ENCODE measurements at places on chromosomes 5 and 9. TPM values are rescaled to one million over a fixed set of nuclear protein-coding genes. Genes with fewer than 3 reads are reported as not detected.

PTAR1 gene
- polyA plus RNA-seq, result 5.9 TPM

C5orf63 gene
- polyA plus RNA-seq, result 4.2 TPM

IL4 gene
- not detected for polyA plus RNA-seq

INSYN2B gene
- polyA plus RNA-seq, result not detected

NRG2 gene
- polyA plus RNA-seq, result 0.19 TPM

CTXN3 gene
- polyA plus RNA-seq, result not detected

FOXD4L6 gene
- not detected for polyA plus RNA-seq

SMARCA2 gene
- 36.3 TPM for polyA plus RNA-seq

MLANA gene
- polyA plus RNA-seq, result not detected

PRDM9 gene
- polyA plus RNA-seq, result not detected

QRFP gene
- 0.12 TPM for polyA plus RNA-seq

TMEM171 gene
- 38.1 TPM for polyA plus RNA-seq

KCNN2 gene
- polyA plus RNA-seq, result 0.18 TPM

- no peak for DNase-seq
These were observed 173.2 kb downstream of the GNA14 start for GRCh38 chr9:77474936-77475335.

DNA sequence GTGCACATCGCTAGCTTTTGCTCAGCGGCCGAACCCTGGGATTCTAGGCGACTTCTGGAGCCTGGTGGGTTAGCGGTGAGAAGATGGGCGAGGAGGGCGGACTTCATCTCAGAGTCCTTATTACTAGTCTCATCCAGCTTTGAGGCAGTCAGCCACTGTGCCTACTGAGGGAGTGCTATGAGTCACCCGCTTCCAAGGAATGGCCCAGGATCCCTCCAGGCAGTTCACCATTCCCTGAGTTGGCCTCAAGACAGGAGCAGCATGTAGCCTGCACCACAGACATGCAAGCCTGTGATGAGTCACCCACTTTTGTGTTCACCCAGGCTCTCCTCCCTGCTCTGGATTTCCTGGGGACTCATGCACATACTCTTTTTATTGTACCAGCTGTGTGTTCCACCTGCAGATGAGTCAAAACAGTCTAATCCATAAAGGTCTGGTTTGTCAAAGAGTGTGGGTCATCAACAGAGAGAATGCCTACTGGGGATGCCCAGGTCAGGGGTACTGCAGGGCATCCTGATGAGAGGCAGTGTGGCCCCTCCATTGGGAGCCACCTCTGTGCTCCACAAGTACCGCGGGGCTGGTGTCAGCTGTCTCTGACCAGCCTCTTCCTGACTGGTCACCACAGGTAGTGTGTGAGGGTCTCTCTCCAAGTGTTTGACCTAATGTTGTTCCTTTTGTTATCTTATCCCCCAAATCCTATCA is 20.2 kb downstream of the SLC22A5 start:
- DNase-seq, result no peak

DNA sequence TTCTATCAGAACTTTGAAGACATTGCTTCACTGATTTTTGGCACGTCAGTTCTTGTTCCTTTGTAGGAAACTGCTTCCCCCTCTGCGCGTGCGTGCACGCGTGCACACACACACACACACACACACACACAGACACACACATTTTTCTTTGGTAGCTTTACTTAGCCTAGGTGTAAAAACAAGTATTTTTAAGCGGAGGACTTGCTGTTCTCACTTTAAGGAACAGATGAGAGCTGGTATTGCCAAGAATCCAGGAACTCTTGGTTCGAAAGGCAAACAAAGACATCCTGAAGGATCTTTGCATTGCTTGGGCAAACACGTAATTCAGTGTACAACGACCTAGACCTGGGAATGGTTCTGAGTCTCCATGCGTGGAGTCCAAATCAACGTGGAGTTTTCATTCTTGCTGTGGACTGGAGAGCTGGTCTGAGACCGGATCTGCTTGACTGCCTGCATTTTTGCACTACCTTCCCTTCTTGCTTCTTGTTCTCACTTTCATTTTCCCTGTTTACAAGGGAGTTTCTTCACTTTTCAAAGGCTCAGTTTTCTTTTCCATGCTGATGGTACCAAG is 8.2 kb downstream of the TMEM268 start:
- no peak for DNase-seq

DNA sequence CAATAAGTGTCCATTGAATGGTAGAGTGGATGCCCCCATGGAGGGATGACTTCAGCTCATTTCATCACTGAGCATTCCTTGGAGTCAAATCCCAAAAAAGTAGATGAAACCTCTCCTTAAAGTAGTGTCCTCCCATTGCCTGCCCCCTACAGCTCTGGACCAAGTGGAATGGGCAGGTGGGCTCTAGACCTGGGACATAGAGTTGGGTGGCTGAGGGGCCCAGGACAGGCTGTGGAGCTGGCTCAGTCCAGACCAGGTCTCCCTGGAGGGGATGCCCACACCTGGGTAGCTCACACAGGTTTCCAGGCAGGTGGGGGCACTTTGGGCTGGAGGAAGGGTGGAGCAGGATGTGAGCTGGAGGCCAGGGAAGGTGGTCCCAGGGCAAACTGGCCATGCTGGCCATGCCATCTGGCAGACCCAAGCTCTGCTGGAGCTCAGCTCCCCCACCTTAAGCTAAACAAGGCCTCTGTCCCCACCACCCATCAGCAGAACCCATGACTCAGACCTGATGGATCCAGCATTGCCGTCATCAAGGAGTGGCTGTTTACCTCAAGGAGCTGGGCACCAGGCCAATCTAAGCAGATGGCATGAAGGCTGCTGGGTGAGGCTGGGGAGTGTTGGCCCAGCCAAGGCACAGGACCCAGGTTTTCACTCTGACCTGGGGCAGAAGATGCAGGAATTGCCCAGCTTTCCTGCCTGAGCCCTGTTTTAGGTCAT is 6.2 kb upstream of the SPINK4 start:
- peak; percentile 100 for DNase-seq

GRCh38 chr5:94849821-94850736 is 231.6 kb downstream of the SLF1 start:
- DNase-seq, result peak; percentile 28

DNA sequence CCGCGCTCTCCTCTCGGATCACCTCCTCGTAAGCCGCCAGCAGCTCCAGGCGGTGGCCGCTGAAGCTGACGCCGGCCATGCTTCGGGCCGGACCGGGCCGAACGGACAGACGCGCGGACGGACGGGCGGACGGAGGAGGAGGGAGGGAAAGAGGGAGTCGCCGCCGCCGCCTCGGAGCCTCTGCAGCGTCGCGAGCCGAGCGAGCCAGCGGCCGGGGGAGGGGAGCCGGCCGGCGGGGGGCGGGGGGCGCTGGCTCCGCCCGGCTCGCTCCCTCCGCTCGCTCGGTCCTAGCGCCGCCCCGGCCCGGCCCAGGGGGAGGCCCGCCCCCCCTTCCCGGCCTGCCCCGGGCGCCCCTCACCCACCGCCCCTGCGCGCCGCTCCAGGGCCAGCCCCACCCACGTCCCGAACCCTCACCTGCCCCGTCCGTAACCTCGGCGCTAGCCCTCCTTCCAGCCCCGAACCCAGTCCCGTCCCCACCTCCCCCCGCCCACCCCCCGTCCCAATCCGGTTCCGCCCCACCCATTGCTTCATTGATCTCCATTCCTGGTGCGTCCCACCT is at the start of gene DBN1:
Gene DBN1 (minus strand): TSS at position 192 of the 559 bp plus-strand sequence. CDS start 113 bp downstream, at position 79.
- peak; percentile 50 for DNase-seq

DNA sequence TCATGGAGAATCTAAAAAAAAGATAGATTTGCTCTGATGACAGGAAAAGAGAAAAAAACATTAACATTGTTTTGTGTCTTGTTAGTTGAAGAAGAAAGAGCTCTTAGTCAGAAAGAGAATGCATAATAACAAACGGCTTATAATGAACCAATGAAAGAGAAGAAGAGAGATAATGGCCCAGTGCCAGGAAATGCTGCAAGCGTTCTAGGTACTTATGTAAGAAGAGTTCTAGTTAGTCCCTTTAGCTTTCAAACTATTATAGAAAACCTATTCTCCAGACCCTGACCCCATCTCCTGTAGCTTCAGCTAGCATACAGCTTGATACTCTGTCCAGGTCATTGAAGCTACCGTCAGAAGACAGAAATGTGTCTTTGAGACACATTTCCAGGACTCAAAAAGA is 70.2 kb downstream of the FBXL17 start:
- DNase-seq, result no peak

GRCh38 chr9:134473141-134474054 is 147.1 kb downstream of the RXRA start:
- no peak for DNase-seq

- DNase-seq, result no peak
These were observed 26.9 kb downstream of the C9 start for GRCh38 chr5:39337252-39337915.

- no peak for DNase-seq
These were observed 67.8 kb downstream of the ACTBL2 start for GRCh38 chr5:57414857-57415256.

GRCh38 chr5:96236831-96237230 is 196.2 kb downstream of the PCSK1 start:
- no peak for DNase-seq

DNA sequence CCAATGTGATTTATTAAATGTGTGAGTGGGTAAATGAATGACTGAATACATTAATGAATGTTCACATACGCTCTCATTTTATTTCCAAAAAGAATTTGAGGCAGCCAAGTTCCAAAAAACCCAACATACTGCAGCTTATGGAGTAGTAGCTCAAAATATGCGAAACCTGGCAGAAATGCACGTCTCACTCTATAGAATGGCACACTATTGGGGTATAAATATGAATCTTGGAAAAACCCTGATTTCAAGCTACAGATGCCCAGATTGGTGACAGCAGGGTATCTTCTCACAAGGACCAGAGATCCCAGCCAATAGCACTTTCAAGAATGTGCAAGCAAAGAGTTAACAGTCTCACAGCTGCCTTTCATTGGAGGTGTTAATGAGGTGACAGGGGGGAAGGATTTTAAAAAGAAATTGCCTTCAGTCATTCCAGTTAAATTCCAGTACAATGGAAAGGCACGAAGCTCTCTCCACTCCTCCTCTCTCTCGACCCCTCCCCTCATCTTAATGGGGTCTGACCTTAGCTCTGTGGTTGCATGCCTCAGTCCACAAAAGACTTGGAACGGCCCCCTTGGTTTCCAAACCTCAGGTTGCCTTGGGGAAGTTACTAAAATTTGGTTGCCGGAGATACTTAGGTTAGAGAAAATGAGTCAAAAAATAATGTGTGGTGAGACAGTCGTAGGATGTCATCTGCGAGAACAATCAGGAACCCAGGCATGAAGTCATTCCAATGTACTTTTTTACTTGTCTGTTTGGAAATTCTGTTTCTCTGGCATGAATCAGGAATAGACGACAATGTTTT is 307.4 kb downstream of the NFIB start:
- DNase-seq, result no peak

DNA sequence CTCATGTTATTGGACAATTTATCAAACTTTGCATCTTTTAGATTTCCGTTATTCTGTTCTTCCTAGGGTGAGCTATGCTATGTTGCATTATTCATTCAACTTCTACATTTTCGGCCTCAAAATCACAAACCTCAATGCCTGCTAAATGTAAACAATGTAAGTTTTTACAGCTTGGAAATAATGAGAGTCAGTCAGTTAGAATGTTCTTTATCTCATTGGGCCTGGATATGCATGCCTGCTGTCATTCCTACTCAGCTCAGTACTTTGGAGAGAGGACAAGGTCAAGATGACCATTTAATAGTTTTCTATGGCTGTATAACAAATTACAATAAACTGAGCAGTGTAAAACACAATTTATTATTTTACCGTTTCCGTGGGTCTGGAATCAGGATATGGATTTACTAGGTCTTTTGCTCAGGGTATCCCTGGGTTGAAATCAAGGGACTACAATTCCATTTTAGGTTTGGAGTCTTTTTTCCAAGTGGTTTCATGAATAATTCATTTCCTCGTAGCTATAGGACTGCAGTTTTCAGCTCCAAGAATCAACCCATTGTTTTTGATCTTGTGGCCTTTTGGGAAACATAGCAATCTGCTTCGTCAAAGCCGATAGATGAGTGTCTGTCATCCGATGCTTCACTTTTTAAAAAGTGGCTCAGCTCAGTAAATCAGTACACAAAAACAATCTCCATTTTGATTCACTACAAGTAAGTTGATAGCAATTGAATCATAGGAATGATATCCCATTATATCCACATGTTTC is 1143.2 kb upstream of the CDH6 start:
- DNase-seq, result no peak

DNA sequence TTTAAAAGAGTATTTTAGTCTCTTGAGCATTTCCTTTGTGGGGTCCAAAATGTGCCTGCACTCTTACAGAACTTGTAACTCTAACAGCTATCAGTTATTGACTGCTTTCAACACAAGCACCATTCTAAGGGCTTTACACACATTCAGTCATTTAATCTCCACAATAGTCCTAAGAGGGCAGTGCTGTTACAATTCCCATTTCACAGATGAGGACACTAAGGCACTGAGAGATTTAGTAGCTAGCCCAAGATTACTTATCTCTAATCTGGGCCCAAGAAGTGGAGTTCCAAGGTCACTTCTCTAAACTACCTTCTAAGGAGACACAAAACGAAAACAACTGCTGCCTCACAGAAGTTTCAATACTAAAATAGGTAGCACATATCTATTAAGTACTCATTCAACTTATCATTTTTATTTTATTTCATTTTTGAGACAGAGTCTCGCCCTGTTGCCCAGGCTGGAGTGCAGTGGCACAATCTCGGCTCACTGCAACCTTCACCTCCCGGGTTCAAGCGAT is 275.2 kb downstream of the CWC27 start:
- no peak for DNase-seq
